Brain pericyte (primary cell): ENCODE measurements at places on chromosomes 11 and 22.

GRCh38 chr11:18580113-18580766, 8.3 kb downstream of the UEVLD start:
- no peak for DNase-seq

- no peak for DNase-seq
Measured at GRCh38 chr22:47933226-47933625, 1170.8 kb downstream of the TBC1D22A start.

DNA sequence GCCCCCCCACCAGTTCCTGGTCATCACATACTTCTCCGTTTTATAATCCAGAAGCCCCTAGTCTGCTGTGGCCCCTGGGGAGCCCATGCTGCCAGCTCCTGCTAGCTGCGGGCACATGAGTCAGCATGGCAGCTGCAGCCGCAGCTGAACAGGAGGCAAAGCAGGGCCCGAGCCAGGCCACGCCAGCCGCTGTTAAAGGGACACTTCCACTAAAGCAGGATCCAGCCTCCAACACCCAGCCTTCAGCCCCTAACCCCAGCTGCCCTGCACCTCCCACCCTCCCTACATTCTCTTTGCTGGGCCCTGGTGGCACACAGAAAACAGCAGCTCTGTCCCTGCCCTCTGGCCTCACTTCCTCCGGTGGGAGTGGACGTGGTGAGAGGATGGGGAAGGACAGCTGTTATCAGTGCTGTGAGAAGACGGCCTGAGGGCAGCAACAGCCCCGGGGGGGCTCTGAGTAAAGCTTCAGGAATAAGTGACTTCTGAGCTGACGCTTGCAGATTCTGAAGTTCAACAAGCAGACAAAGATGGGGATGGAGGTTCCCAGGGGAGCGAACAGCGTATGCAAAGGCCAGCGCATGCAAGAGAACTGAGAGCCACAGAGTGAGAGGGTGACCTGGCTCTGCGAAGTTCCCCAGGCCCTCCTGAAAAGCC, 688 bp upstream of the LRRC74B start:
- peak; percentile 95 for DNase-seq

- no peak for DNase-seq
Measured at GRCh38 chr22:50445071-50445879, 29.6 kb downstream of the SBF1 start.

DNA sequence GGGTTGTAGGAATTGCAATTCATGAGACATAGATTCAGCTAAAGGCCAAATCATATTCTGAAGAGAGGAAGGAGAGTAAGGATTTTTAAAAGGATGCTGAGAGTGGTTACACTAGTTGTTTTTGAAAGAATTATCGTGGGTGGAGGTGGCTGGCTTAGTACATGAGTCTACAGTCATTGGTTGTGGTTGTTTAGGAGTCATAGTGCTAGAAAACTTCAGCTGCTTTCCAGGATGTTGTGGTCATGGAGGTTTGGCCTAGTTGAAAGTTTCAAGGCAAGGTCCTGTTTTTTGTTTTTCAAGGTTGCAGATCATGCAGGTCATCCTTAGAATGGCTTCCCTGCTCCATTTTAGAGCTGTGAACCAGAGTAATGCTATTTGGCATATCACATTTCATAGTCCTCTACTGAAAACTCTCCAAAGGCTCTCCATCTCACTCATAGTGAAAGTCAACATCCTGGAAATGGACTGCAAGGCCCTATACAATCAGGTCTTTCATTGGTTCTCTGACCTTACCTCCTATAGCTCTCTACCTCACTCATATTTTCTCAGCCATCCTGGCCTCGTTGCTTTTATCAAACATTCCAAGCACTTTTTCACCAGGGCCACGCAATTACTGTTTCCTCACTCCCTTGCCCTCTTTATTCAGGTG, 26.1 kb upstream of the ZBTB44 start:
- DNase-seq, result no peak

DNA sequence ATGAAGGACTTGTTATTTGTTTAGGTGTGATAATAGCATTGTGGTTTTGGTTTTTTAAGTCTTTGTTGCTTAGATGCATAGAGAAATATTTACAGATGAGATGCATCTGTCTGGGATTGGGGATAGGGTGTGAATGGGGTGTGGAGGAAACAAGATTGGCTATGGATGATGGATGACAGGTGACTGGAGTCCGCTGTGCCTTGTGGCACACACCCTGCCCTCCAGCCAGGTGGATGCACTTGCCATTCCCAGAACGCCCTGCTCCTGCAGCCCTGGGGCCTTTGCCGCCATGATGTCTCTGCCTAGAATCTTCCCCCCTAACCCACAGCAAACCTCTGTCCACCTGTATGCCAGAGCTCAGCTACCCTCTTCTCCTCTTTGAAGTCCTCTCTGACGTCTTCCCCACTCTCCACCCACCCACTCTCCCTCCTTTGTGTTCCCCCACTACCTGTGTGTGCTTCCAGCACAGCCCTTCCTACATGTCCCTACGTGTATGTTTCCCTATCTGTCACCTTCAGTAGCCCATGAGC, 54.7 kb downstream of the WNT11 start:
- DNase-seq, result no peak

DNA sequence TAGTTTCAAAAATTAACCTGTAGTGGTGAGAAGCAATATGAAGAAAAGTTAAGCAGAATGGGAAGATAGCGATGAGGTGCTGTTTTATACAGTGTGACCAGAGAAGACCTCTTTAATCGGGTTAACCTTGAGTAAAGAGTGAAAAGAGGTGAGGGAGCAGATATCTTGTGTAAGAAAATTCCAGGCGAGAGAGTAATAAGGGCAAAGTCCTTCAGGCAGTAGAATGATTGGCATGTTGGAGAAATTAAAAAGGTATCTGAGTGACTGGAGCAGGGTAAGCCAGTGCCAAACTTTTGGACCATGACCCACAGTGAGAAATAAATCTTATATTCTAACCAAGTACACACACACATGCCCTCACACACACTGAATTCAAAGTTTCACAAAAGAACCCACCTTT, 374.7 kb upstream of the LARGE1 start:
- no peak for DNase-seq

- no peak for DNase-seq
Measured at GRCh38 chr22:27719535-27720227, 81.9 kb downstream of the MN1 start.

GRCh38 chr11:15687342-15687741, 572.6 kb downstream of the INSC start:
- DNase-seq, result no peak

DNA sequence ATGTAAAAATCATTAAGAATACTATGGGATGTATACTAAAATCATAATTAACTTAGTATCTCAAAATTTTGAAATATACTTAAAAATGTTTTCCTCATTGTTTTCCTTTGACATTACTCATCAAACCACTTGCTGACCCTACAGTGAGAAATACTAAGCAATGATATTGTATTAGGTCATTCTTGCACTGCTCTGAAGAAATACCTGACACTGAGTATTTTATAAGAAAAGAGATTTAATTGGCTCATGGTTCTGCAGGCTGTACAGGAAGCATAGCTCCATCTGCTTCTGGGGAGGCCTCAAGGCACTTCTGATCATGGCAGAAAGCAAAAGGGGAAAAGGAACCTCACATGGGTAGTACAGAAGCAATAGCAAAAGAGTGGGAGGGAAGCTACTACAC, 950.9 kb upstream of the CHORDC1 start:
- DNase-seq, result no peak

DNA sequence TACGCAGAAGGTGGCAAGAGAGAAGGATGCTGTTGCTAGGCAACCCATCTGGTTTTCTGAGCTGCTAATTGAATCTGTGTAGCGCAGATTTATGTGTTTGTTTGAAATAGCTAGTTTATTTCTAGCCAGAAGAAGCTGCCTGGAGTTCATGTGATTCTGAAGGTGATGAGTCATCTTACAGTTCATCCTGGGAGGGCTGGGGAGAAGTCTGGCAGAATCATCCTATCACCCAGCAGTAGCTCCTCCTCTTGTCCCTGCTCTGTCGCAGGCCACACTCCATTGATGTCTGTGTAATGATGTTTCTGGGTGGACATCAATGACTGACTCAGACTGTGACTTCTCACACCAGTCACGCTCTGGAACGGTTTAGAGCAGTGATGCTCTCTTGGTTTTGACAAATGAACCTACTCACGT, 4.8 kb upstream of the FBXO7 start:
- no peak for DNase-seq

- DNase-seq, result no peak
Measured at GRCh38 chr11:6995703-6996102, 24.4 kb downstream of the ZNF214 start.

DNA sequence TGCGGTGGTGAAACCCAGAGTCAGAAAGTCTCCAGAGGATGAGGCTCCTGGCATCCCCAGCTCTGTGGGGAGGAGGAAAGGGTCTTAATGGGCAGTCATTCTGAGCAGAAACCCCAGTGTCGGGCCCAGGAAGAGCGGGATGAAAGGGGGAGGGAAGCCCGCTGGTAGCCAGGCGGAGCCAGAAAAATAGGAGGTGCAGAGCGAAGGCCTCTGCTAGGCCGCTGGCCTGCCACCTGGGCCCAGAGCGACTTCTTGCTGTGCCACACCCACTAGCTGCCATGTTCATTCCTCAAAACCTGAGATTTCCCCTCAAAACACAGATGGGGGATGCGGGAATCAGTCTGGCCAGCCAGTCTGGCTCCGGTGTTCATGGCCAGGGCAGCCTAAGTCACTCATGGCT, 650 bp upstream of the POU2AF3 start:
- DNase-seq, result no peak

DNA sequence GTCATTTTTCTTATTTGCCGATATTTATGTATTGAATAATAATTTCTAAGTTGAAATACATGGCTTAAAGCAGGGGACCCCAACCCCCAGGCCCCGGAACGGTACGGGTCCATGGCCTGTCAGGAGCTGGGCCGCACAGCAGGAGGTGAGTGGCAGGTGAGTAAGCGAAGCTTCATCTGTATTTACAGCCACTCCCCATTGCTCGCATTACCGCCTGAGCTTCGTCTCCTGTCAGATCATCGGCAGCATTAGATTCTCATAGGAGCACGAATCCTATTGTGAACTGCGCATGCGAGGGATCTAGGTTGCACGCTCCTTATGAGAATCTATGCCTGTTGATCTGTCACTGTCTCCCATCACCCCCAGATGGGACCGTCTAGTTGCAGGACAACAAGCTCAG, 4.5 kb downstream of the ZMAT5 start:
- DNase-seq, result no peak

GRCh38 chr11:46242952-46243795, 34.3 kb upstream of the CREB3L1 start:
- DNase-seq, result peak; percentile 78
